ENCODE measurements at places on chromosomes 1 and 21. TPM values are rescaled to one million over a fixed set of nuclear protein-coding genes. Genes with fewer than 3 reads are reported as not detected.

DNA sequence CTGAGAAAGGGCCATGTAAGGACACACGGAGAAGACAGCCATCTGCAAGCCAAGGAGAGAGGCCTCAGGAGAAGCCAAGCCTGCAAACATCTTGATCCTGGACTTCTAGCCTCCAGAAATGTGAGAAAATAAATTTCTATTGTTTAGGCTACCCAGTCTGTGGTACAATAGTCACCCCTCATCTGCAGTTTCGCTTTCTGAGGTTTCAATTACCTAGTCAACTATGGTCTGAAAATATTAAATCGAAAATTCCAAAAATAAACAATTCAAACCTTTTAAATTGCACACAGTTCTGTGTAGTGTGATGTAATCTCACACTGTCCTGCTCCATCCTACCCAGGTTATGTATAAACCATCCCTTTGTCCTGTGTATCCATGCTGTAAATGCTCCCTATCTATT is 52.6 kb downstream of the ZNF644 start:
- no peak for DNase-seq

DNA sequence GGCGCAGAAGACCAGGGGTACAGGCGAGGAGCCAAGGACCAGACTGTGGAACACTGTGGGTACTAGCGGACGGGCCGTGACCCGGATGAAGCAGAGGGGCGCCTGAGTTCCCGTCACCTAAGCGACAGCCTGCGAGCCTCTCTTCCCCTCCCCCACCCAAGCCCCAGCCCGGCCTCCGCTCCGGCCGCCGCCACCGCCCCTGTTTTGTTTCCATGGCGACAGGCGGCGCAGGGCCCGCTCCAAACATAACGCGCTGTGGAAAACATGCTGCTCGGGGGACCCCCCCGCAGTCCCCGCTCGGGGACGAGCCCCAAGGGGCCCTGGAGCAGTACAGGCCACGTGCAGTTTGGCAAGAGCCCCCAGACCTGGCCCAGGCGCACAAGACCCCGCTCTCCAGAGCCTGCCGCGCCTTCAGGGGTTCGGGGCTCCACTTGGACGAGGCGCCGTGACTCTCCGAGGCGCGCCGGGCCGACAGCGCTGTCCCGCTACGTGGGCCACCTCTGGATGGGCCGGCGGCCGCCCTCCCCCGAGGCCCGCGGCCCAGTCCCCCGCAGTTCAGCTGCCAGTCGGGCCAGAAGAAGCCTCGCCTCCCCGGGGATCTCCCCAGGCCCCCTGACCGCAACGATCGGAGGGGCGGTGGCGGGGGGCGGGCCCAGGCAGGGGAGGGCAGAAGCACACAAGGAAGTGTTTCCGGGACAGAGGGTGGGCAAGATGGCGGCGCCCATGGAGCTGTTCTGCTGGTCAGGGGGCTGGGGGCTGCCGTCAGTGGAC is at the start of gene MTX1:
Gene MTX1, plus strand, starts transcription at position 155 of the 771 bp plus-strand sequence. Its CDS starts 110 bp downstream, at position 265.
- DNase-seq = peak; percentile 94

DNA sequence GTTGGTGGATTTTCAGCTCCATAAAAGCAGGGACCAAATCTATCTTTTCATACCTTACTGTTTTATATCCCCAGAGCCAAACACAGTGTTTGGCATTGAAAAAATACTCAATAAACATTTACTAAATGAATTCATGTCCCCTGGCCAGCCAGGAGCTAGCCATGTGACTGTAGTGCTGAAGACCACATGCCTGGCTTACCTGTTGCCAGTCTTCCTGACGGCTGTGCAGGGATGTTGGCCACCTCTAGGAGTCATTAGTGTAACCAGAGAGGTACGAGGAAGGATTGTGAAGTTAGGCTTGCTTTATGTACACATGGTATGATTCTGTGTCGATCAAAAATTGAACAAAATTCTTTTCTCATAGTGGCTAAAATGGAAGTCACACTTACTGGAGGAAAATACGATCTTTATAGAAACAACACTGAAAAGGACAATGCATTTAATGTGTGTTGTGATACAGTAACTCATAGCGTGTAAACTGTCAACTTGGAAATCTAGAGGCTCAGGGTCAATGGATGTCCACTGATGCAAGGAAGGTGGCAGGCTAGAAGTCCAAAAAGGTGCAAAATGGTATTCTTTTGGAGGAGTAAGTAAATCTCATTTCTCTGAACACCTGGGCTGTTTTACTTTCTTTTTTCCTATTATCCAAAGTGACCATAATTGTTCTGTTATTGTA is 60.9 kb downstream of the FGGY start:
- no peak for DNase-seq

DNA sequence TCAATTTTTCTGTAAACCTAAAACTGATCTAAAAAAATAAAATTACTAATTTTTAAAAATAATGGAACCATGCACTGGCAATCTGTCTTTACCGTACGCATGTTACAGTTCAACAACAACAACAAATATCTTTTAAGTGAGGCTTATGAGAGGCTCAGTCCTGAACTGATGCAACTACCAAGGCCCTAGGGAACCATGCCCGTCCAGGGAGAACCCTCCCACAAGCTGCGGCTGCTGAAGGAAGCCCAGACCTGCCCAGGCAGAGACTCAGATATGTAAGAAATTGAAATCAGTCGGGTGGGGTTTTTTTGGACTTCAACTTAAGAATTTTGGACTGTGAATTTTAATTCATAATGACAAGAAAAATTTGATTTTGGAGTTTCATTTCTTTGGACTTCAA is 91.1 kb downstream of the NPHP4 start:
- peak; percentile 56 for DNase-seq

- no peak for DNase-seq
Observed at GRCh38 chr1:218027152-218027551, 257.9 kb upstream of the RRP15 start.

GRCh38 chr1:234837713-234838112 is 227.7 kb upstream of the IRF2BP2 start:
- no peak for DNase-seq

DNA sequence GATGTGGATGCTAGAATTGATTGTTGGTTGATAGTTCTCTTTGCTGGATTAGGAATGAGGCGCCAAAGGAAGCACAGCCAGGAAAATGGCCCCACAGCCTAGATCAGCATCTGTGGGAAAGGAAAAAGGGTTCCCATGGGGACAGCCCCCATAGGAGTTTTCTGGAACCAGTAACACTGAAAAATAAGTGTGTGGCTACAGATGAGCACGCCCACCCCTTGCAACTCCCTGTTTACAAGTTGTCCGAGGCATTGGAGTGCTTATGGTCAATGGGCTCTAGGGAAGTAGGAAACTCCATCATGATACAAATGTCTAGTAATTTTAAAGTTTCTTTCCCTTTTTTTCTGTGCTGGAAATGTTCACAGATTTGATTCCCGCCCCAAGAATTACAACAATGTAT is 23.8 kb upstream of the UBE2U start:
- no peak for DNase-seq

DNA sequence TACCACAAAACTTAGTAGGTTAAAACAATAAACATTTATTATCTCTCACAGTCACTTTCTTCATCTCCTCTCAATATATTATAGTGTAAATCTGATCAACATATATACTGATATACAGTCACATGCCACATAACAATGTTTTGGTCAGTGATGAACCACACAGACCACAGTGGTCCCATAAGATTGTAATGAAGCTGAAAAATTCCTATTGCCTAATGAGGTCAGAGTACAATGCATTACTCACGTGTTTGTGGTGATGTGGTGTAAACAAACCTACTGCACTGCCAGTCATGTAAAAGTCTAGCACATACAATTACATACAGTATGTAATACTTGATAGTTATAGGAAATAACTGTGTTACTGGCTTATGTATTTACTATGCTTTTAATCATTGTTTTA is 30.1 kb downstream of the OLFML3 start:
- peak; percentile 56 for DNase-seq

DNA sequence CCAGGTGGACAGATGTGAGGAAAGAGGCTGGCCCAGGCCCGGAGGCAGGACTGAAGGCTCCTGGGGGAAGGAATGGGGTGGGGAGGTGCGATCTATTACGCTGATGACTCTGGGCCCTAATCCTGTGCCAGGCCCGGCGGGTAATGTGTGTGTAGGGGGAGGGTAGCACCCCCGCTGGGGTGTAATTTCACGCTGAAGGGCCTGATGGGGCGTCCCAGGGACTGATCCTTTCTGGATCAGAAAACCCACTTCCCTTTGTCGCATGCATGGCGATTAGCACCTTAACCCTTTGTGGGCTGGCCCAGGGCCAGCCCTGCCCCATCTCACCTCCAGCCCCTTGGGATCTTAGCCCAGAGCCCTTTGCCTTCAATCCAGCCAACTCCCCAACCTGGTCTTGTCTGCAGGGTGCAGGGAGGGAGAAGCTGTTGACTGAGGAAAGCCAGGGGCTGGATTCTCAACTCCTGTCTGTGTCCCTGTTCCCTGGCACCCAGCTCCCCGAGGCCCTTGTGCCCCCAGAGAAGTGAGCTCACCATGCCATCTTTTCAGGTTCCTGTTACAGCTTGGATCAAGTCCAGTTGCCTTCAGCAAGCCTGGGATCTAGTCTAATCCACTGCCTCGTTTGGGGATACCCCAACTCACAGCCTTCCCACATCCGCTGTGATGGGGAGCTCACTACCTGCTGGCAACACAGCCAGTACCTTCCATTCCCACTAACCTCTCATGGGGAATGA is 26.0 kb downstream of the KNCN start:
- no peak for DNase-seq

DNA sequence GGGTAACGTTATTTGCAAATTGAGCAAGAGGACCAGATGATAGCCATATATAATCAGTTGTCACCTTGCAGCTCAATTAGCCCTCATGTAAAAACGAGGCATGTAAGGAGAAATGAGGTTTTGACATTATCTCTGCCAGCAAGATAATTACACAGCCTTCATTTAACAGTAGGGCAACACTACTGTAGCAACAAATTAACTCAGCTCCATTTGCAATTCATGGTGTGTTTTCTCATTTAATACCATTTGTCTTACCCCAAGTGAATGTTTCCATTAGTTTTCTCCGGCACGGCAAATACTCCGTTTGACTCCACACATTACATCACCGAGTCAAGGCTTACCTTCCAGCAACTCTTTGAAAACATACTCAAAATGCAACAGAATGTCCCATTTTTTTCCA is 66.7 kb downstream of the GPATCH2 start:
- DNase-seq = no peak

DNA sequence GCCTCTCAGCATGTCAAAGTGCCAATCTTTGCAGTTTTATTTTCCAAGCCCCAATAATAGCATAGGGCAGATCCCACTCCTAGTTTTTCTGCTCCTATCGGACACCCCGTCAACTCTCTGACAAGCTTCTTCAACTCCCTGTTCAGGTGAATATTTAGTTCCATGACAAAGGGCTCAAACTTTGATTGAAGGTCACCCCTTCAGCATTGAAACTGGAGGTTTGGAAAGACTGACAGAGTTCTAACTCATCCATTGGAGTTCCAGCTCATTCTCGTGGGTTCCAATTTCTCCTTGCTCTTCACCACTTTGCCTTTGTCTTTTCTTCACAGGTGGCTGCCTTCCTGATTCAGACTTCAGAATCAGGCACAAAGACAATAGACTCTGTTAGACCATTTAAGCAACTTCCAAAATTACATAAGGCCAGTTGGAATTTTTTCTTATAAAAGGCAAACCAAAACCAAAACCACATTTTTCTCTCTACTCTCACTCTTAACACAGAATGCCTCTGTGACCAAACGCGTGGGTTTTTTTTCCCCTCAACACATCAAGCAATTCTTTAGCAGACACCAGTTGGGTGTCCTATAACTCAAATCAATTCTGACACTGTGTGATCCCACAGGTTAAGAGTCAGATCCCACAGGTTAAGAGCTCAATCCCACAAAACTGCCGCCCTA is 169.3 kb upstream of the USP25 start:
- peak; percentile 20 for DNase-seq

GRCh38 chr1:28971980-28972771 is 57.8 kb downstream of the EPB41 start:
- peak; percentile 95 for DNase-seq

- DNase-seq = no peak
Observed at GRCh38 chr1:206779638-206780037, 7.3 kb upstream of the IL10 start.

The CLEC20A gene
- not detected for total RNA-seq

The C21orf58 gene
- 4.2 TPM for total RNA-seq

The NFASC gene
- total RNA-seq = 55.4 TPM

The SKI gene
- total RNA-seq = 26.8 TPM

The NUDT17 gene
- total RNA-seq = 12.0 TPM

The SHCBP1L gene
- not detected for total RNA-seq
